Vagina (tissue), 2 donors: ENCODE measurements at places on chromosomes 1 and 21.

- no peak for DNase-seq
Measured at GRCh38 chr1:27634177-27634984, 604 bp downstream of the FGR start.

DNA sequence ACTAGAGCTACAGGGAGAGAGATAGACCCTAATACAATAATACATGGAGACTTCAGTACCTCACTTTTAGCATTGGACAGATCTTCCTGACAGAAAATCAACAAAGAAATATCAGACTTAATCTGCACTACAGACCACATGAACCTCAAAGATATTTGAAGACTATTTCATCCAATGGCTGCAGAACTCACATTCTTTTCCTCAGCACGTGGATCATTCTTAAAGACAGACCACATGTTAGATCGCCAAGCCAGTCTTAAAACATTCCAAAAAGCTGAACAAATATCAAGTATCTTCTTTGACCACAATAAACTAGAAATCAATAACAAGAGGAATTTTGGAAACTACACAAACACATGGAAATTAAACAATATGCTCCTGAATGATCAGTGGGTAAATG is 576.0 kb downstream of the KIF26B start:
- no peak for DNase-seq

- no peak for DNase-seq
Measured at GRCh38 chr1:27622828-27623227, 12.2 kb downstream of the FGR start.

DNA sequence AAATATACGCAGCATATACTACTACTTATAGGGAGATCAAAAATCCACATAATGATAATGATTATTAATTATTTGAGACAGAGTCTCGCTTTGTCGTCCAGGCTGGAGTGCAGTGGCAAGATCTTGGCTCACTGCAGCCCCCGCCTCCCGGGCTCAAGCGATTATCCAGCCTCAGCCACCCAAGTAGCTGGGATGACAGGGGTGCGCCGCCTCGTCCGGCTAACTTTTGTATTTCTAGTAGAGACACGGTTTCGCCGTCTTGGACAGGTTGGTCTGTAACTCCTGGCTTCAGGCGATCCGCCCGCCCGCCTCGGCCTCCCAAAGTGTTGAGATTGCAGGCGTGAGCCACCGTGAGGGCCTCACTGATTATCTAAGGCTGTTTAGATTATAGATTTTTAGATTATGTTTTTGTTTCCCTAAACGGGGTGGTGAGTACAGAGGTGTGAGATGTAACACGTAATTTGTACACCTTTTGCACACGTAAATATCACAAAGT is 548 bp upstream of the SLC25A33 start:
- DNase-seq = no peak

GRCh38 chr1:16019644-16020277 is 1.9 kb upstream of the HSPB7 start:
- no peak for DNase-seq
